ENCODE measurements at places on chromosomes 7 and 10.

GRCh38 chr10:109159351-109159750, 764.0 kb downstream of the XPNPEP1 start:
- no peak for DNase-seq

- no peak for DNase-seq
These were observed 298.1 kb downstream of the CRPPA start for GRCh38 chr7:16123117-16123770.

DNA sequence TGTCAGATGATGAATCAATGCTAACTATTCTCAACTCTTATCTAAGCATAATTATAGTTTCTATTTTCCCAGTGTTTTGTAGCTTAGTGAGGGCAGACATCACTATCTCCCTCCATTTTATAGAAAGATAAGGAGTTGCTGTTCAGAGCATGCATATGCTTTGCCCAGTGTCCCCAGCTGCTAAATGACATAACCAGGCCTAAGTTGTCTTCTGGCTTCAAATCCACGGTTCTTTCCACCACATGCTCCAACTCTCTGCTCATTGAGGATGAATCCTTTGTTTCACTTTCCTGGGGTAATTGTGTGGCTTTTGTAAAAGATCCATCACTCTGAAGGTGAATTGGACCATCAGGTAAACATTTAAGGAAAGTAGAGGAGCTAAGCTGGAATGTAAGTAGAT, 134.0 kb downstream of the SNX10 start:
- no peak for DNase-seq

DNA sequence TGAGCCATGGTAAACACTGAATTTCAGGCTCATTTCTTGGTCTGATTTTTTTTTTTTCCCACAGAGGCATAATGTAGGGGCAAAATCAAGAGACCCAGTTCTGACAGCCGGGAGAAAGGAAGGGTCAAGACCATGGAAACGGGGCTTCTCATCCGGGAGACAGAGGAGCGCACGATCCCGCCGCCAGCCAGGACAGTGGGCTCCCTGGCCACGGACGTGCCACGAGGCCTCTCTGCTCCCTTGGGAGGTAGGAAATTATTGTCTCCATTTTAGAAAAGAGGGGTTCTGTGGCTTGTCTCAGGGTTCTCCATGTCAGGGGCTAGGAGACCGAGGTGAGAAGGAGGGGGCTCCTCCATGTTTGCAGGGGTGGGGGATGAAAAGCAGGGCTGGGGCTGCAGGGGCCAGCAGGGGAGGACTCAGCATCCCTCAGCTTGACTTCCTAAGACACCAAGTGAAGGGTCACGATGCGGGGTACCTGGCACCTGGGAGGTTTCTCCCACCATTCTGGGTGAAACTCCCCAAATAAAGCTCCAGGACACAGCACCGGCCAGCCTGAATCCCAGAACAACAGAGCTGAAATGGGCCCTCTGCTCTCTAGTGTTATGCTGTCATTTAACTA, 37.6 kb downstream of the PPIF start:
- DNase-seq: no peak
